ENCODE measurements at places on chromosomes 7 and 10.

GRCh38 chr10:10120671-10121070, 897.0 kb upstream of the CELF2 start:
- DNase-seq: no peak

DNA sequence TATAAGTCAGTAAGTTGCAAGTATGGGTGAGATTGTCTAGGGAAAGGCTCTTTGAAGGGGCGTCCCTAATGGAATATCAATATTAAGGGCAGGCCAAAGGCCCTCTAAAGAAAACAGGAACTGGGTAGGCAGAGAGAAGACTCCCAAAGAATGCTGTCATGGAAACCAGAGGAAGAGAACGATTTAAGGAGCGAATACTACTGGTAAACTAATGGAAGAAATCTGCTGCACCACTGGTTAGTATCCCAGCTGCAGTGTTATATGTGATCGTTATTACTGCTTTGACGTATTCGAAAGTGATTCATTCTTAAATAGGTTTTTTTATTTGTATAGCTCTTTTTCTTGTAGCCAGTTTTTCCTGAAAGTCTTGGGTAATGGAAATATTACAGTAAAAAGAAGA, 1.3 kb downstream of the CASP2 start:
- peak; percentile 60 for DNase-seq

- no peak for DNase-seq
Observed at GRCh38 chr7:23721456-23721855, 11.4 kb downstream of the STK31 start.

DNA sequence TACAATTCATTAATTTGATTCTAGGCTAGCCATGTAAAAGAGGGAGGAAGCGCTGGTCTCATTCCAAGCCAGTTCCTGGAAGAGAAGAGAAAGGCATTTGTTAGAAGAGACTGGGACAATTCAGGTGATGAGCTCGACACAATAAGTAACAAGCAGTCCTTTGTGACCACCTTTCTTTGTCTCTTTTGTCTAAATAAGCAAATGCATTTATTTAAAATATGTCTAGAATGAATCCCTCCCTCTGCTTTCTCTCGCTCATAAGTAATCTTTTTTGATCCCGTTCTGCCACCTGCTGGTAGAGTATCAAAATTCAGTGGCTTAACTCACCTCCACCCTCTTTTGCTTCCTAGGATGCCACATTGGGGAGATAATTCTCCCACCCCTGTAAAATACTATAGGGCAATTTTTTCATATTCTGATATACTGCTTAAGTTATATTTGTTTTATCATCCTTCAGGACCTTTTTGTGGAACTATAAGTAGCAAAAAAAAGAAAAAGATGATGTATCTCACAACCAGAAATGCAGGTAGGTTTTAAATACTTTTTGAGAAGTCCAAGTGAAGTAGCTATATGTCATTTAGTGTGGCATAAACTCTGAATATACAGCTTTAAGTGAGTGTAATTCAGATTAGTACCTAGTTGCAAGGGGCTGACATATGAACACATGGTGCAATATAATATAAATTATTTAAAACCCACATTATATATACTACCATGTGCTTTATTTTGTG, 91.5 kb downstream of the GSDME start:
- DNase-seq: peak; percentile 43

GRCh38 chr7:97401398-97401797, 283.9 kb downstream of the SDHAF3 start:
- DNase-seq: no peak

DNA sequence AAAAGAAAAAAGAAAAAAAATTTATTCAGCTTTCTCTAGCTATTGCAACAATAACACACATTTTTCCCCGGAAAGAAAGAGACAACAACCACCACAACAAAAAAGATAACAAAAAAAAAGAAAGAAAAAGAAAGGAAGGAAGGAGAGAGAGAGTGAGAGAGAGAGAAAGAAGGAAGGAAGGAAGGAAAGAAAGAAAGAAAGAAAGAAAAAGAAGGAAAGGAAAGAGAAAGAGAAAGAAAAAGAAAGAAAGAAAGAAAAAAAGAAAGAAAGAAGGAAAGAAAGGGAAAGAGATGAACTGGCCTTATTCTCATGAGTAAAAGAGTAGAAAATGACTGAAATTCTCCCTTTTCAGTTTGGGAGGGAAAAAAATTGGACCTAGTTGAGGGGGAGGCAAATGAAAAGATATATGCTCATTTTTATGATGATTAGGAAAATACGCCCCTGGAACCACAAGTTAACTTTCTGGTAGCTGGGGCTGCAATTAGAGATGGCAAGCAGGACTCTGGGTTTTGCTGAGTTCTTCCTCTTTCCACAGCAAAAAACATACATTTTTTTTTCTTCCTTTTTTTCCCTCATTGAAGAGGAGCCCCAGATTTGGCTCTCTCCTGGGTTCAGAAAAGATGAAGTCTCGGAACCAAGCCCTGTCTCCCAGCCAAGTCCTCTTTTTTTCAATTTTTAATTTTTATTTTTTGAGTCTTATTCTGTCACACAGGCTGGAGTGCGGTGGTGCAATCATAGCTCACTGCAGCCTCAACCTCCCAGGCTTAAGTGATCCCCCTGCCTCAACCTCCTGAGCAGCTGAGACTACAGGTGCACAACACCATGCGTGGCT, 12.6 kb upstream of the PRDX3 start:
- DNase-seq: peak; percentile 58

DNA sequence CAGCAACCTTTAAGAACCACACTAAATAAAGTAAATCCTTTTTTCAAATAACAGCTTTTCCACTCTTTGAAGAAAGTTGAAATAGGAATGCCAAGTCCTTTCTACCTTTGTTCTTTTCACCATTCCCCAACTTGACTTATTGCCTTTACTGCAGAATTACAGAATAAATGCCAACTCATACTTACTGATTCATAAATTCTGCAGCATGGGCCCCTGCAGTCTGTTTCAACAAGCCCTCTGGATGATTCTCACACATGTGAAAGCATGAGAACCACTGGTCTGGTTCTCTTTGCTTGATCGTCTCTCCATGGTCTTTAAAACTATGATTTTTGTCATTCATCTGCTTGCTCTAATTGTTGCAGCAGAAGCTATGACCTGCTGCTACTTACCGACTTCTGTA, 56.1 kb downstream of the HACD1 start:
- no peak for DNase-seq

DNA sequence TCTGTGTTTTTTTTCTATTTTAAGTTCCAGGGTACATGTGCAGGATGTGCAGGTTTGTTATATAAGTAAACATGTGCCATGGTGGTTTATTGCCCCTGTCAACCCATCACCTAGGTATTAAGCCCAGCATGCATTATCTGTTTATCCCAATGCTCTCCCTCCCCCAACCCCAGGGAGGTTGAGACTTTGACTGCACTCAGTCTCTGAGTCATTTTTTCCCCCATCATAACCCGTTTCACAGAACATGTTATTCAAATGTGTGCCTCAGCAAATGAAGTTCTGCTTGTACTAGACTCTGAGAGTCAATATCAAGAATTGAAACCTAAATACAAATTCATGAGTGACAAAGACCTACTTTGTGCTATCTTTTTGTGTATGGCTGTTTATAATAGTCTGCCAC, 70.0 kb upstream of the CYP26C1 start:
- peak; percentile 36 for DNase-seq

- no peak for DNase-seq
Observed at GRCh38 chr7:100132126-100132525, 5.4 kb downstream of the MBLAC1 start.

DNA sequence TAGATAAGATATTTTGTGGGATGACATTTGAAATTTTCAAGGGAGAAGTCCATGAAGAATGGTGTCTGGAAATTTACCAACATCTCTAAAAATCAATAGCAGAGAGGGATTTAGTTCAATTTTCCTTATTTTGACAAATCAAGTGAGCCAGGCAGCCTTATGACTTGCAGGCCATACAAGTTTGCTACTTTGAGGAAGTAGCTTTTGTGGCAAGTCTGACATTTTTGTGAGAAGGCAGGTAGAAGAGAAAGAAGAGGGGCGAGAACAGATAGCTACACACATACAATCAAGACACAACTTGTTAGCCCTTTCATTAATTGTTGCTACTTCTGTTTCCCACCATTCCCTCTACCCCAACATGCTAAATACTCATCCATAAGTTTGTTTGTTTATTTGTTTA, 74.5 kb upstream of the OIT3 start:
- peak; percentile 12 for DNase-seq
